ENCODE measurements at places on chromosomes 3 and 15.

DNA sequence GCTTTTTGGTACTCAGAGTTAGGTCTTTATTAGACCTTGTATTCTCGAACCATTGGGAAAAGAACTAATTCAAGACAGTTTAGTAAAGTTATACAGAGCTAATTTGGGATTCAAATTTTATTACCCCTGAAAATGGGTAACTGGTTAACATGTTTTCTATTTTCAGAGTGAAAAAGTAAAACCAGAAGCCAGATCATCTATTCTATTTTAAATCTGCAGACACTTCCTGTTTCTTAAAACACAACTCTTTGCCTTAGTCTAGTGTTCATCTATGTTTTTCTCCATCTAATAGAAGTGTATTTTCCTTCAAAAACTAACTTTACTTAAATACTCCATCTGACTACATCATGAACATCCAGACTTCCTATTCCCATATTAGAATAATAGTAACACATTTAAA, 113.4 kb downstream of the CCNL1 start:
- no peak for DNase-seq

DNA sequence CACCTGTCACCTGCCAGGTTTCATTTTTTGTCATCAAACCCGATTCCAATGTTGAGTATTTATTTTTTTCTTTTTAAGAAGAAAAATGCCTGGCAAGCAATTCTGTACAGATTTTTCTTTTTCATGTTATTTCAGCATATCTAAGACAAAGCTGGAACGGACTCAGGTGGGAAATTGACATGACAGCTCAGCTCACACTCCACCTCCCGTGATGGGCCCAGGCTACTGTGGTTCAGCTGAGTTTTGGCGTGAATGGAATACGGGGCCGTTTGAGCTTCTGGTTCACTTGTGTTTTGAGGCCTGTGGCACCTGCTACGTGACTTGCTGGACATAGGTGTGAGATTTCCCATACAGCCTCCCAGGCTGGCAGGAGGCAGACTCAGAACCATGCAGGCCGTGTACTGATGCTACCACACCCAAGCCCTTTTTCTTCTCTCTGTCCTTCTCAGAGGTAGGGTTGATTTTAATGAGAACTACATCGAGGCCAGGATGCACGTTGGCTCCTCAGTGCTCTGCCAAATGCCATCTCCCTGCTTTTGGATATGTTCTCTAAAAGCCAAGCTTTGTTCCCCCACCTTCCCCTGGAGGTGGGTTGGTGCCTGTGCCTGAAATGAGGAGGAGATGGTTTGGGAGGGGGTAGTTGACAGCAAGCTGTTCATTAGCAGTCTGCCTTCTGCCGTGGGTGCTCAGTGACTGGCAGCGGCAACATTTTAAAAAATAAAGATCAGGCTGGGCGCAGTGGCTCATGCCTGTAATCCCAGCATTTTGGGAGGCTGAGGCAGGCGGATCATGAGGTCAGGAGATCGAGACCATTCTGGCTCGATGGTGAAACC, 48.7 kb downstream of the TRAK1 start:
- DNase-seq, result no peak

DNA sequence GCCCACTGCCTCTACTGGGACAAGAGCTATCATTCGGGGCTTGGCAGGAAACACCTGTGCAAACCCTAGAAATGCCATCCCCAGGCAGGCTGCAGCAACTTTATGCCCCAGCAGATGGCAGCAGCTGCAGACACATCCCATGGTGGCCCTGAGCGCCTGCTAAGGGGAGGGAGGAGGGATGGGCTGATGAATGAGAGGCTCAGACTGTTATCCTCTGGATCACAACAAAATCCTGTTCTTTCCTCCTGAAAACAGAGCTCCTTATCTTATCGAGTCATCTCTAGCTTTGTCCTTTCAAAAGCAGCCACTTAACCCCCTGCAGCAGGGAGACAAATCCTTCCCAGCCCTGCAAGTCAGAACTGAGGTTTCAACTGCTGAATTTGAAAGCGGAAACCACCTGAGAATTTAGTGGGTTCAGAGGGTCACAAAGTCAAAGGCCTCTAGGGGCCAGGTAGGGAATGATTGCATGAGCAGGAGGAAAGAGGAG, 90.6 kb upstream of the PROK2 start:
- peak; percentile 46 for DNase-seq

DNA sequence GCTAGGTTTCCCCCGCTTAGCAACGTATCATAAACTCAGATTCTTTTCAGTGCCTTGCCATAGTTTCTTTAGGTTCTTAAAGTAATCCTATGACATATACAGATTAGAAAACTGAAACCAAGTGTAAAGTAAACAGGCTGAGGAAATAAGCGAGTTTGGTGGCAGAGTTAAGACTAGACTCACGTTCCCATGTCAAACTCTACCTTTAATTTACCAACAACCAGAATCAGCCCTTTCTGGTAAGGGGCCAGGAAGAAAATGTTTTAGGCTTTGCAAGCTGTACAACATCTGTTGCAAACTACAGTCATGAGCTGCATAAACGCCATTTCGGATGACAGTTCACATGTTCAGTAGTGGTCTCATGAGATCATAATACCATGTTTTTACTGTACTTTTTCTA, 128.0 kb upstream of the PRICKLE2 start:
- no peak for DNase-seq

DNA sequence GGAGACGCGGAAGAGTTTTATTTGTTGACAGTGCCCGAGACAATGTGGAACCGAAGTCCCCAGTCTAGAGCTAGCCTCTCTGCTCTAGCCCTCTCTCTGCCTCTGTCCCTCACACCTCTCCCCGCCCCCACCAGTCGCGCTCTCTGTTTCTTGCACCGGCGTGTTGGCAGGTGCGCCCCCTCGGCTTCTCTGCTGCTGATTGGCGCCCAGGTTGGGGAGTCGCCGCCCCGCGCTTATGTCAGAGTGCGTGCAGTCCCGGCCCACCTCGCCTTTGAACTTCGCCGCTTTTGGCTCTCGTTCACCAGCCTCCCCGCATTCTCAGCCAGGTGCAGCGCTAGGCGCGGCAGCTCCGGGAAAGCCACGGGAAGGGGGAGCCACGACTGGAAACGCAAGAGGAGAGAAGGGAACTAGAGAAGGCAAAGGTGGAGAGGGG, at the start of gene SOX14:
TSS of gene SOX14 (plus strand) at position 315 of the 433 bp plus-strand sequence. CDS start 470 bp downstream, outside the sequence.
- DNase-seq, result no peak

DNA sequence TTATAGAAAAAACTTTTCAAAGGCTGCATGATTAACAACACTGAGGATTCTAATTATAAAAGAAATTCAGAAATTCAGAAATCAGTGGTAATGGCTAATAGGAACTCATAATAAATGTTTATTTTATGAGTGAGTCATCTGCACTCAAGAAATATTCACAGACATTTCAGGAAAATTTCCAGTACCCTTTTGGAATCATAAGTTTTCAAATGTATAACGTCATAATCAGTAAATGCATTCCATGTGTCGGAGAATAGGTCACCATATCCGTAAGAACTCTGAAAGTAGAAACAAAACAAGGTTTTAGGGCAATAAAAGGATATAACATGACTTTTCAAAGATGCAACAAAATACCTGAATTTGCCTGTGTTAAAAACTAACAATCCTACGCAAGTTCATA, 24.7 kb downstream of the EOGT start:
- no peak for DNase-seq

DNA sequence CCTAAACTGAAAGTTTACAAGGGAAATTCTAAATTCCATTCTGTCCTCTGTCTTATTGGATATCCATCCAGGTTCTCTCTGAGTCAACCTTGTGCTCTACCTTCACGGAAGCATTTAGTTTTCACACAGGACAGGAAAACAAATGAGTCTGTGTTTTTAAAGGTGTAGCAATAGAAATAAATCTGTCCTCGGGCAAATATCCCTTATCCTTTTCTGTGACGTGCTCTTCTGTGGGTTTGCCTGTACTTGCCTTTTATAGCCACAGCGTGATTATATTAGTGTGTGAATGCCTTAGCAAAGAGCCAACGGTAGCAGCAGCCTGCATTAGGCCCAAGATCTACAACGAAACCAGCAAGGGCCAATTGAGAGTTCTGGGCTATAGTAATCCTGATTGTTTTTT, 127.2 kb upstream of the PLSCR5 start:
- no peak for DNase-seq

GRCh38 chr3:151445273-151446001, 15.4 kb downstream of the IGSF10 start:
- DNase-seq, result no peak

DNA sequence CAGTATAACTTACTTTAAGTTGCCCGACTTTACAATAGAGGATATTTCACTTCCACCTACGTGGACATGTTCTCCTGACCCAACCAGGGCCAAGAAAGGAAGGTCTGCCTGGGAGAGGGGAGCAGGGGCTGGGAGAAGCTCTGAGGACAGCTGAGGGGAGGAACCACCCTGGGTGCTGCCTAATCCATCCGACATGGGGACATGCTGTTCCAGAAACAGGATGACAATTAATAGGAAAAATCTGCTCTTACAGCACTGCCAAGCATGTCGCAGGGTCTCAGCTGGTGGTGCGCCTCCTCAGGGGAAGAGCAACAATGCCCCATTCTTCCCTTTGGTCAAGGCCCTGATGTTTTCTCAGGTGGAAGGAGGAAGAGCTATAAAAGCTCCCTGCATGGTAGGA, 132.3 kb downstream of the NTRK3 start:
- DNase-seq, result no peak

DNA sequence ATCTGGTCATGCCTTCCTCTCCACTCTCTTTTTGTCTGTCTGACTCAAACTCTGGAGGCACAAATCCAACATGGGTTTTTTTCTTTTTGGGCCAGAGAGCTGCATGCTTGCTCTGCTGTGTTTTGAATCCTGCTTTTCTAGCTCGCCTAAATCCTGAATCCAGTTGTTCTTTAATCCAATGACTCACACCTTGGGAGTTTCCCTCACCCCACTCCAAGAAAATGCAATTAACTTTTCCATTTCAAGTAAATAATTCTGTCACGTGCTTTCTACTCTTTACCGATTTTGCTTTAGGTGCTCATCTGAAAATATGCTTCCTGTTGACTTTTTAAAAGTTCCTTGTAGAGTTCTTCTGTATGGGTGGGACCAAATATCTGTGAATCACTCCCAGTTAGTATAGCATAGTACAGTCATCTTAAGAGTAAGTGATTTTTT, 47.6 kb downstream of the SLMAP start:
- no peak for DNase-seq

DNA sequence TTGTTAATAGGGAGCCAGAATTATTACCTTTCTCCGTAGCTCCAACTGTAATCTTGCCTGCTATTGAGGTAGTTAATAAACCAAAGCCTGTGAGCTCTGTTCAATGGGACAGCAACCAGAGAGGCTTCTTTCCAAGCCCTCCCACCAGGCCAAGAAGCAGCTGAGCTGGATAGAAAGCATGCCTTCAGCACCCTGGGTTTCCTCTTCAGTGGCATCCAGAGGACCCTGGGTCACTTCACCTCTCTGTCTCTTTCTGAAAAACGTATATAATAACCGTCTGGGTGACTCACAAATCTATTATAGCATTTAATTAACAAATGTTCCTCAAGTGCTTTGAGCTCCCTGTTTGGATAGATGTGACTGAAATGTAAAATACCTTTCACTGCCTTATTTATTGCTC, 420.0 kb downstream of the LPP start:
- no peak for DNase-seq

DNA sequence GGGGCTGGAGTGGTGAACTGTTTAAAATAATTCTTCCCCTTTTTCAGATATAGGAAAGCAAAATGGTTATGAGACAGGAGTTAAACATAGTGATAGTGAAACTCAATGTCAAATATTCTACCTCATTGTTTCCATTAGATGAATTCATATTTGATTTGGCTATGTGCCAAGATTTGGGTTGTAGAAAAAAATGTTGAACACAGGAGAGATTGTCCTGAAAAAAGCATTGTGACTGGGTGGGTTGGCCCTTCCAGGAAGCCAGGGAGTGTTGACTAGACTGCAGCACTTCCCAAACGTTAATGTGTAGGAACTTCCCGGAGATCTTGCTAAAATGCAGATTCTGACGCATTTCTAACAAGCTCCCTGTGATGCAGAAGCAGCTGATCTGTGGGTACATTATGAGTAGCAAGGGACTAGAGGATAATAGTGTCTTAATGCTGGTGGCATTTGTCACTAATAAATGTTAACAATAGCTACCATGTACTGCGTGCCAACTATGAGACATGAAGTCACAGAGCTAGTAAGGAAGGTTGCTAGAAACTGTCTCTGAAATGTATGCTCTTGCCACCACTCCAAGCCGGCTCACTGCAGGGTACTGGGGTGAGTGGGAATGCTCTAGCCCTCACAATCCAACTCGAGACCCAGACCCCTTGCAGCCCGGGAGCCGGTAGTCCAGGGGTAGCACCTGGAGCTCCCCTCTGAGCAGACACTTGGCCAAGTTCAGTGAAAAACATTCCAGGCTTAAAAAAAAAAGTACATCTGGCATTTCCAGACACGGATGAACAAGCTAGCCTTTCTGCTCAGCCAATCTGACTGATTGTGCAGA, 120.6 kb downstream of the CD47 start:
- no peak for DNase-seq

- no peak for DNase-seq
Observed at GRCh38 chr3:25143356-25144025, 284.6 kb upstream of the RARB start.

DNA sequence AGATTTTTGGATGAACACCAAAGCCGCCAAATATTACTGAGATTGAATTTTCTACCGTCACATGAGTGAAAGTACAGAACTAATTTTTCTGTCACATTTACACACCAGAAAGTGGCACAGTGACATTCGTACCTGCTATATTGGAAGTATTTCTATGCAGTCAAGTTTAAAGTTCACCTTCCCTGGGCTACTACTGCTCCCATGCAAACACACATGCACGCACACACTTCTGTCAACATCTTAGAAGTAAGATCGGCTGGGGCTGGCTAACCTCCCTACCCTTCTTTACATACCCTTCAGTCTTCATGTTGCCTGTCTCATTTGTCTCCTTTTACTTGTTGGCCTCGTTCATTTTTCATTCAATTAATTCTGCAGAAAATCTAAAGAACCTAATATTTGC, 19.0 kb upstream of the TM4SF1 start:
- no peak for DNase-seq

GRCh38 chr3:141279077-141279967, 47.7 kb downstream of the PXYLP1 start:
- no peak for DNase-seq

DNA sequence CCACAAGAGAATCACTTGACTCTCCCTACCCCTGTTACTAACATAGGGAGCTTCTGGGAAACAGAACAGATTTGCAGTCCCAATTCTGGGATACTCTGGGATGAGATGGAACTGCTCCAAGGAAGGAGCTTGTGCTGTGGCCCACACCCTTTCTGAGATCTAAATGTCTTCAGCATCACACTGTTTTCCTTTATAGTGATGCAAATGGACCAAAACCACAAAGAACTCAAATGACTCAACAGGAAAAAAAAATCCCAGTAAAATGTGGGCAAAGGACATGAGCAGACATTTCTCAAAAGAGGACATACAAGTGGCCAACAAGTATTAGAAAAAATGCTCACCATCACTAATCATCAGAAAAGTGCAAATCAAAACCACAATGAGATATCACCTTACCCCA, 155.6 kb downstream of the NECTIN3 start:
- no peak for DNase-seq

GRCh38 chr15:49288391-49288790, 118.3 kb downstream of the GALK2 start:
- no peak for DNase-seq

- no peak for DNase-seq
Observed at GRCh38 chr3:132679911-132680310, 19.8 kb downstream of the UBA5 start.

Measured in stimulated activated CD4-positive, alpha-beta T cell treated with anti-CD3 and anti-CD28 coated beads, Interleukin-15, amount 100 ng/mL, for 1 hour (primary cell).